Stimulated activated CD4-positive, alpha-beta T cell treated with anti-CD3 and anti-CD28 coated beads, Interleukin-4, amount 100 ng/mL, for 48 hours (primary cell): ENCODE measurements at places on chromosomes 16 and 17.

GRCh38 chr16:50842589-50842988 lies 100.7 kb downstream of the CYLD start:
- DNase-seq = peak; percentile 25

DNA sequence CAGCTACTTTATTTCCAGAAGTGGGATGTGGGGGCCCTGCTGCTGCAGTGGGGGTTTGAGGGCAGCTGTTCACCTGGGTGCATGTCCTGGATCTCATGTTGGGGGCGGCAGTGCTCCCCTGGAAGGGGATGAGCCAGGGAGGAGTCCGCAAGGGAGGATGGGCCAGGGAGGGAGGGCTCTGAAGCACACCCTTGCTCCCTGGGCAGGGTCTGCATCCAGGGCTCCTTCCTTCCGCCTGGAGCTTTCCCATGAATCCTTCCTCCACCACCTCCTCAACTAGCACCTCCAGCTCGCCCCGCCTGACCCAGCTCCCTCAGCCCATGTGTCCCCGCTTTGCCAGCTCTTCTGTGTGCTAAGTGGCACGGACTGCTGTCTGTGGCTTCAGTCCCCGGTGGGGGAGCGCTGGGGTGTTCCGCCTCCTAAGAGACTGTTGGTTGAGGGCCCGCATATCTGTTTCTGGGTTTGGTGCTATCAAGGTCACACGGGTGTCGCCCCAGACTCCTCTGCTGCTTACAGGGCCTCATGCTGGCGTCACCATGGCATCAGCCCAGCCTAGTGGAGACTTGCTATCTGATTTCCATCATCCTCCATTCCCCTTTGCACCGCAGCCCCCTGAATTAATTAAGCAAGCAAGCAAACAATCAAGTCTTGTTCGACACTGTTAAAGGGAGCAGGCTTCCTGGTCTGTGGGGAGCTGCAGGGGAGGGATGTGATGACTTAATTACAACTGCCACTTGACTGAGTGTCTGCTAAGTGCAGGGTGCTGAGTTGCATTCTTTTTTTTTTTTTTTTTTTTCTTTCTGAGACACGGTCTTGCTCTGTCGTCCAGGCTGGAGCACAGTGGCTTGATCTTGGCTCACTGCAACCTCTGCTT lies 71.8 kb downstream of the PRKCA start:
- no peak for DNase-seq

- DNase-seq = no peak
Measured at GRCh38 chr16:84513123-84513522, 8.7 kb upstream of the MEAK7 start.

DNA sequence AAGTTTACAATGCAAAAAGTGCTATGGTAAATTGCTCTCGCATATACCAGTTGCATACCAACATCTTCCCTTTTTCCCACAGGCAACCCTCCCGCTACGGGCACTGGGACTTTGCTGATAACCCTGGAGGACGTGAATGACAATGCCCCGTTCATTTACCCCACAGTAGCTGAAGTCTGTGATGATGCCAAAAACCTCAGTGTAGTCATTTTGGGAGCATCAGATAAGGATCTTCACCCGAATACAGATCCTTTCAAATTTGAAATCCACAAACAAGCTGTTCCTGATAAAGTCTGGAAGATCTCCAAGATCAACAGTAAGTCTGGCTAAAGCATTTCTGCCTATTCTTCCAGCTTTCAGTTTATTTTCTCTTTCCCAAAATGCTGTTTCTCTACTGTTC lies 27.9 kb upstream of the HSBP1 start:
- DNase-seq = no peak

GRCh38 chr16:19898166-19898565 lies 13.5 kb upstream of the GPRC5B start:
- no peak for DNase-seq

DNA sequence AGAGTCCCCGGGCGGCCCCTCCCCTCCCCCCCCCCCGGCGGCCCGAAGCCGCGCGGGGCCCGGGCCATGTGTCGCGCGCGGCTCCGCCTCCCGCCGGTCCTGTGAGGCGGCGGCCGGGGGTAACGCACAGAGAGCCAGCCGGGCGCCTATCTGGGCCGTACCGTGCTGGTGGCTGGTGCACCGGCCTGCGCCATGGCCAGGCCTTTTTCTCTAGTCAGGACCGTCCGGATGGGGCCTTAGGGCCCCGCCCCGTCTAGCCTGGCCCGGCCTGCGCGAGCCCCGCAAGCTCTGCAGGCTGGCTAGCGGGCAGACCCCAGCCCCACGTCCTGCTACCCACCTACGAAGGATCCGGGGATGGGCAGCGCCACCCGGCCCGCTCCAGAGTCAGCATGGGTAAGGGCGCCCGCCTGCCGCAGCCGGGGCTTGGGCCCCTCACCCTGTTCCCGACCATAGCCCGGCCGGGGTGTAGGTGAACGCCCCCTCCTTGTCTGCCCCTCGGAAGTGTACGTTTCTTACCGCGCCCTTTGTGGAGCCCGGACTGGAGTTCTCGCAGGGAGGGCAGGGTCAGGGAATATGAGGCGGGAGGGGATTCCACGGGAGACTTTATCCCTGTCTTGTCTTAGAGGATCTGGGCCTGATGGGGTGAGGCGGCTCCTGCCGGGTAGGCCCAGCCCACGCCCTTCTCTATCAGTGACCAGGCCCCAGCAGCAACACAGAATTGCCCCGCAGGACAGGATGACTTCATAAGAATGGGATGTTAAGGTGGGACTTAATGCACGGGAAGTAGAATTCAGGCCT lies at the start of gene CENPT:
Gene CENPT, minus strand, starts transcription at position 630 of the 798 bp plus-strand sequence. CDS start 13,834 bp downstream, outside the sequence.
- DNase-seq = no peak

GRCh38 chr16:5526826-5527225 lies 429.2 kb upstream of the EEF2KMT start:
- no peak for DNase-seq

GRCh38 chr17:8190506-8190905 lies 526 bp upstream of the BORCS6 start:
- no peak for DNase-seq

DNA sequence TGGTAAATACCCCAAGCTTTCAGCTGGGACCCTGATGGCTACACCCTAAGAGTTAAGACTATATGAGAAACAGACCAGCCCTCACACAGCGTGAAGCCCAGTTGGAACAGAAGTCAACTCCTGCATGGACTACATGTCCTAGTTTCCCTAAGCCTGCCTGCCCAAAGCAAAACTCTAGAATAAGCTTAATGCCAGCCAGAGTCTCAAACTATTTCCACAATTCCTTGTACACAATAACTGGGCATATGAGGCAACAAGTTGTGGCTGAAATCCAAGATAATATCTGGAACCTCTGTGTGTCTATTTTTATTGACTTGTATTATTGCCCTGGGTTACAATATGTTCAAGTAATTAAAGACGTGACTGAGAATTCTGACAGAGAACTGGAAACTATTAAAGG lies 19.4 kb downstream of the MYH10 start:
- DNase-seq = no peak

DNA sequence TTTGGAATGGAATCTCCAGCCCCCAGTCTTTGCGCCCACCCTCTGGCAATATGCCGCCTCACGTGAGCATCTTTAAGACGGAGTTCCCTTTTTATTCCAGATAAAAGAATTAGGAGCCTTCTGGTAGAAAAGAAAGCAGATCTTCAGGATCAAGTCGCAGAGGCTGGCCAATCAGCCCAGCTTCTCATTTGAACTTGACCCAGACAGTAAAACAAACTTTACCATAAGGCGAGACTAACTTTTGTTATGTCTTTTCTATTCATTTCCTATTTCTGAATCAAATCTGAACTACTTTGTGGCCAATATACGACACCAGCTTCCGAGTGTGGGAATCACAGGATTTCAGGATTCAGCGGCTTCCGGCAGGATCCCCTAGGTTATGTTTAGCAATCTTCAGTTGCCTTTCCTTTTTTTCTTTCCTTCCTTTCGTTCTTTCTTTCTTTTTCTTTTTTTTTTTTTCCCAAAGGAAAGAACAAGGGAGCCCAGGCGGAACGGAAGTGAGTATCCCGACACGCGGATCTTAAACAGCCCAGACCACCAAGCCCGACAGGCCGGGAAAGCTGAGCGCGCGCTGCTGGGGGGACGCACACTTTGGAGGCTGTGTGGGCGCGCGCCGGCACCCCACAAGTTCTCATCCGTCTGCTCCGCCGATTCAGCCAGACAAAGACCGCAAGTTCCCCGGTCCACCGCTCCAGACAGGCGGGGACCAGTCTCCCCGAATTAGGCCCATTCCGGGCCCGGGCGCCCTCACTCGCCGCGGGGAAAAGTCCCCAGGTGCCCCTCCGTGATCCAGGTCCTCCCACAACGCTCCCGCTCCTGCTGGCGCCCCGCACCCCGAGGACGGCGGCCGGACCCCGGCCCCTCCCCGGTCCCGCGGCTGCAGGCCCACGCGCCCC lies 633 bp downstream of the TBC1D16 start:
- peak; percentile 14 for DNase-seq

- no peak for DNase-seq
Measured at GRCh38 chr17:65389426-65389825, 172.0 kb downstream of the AXIN2 start.

GRCh38 chr17:69729944-69730343 lies 315.4 kb downstream of the MAP2K6 start:
- DNase-seq = no peak

DNA sequence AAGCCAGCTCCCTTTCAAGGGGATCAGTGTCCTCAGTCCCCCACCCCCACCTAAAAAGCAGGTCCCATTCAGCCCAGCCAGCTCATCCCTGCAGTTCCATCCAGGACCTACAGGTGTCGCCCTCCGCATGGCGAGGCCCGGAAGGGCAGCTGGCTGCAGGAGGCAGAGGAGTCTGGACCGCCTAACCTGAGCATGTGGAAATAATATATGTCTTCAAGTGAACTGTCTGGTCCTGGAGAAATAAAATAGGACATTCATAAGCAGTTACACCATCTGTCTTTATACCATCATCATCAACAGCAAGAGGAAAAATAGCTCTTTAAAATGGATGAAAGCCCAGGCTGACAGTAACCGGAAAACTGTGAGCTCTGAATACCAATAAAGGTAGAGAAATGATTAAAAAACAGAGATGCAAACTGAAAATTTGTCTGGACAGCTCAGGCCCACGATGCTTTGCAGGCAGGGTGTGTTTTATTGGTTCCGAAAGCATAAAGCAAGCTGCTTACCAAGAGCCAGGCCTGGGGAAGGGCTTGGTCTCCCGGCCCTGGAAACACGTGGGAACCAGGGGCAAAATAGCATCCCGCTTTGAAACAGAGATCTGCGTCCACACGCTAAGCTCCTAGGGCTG lies 215.2 kb downstream of the ZFHX3 start:
- DNase-seq = peak; percentile 72

GRCh38 chr16:23700093-23700492 lies 12.9 kb downstream of the ERN2 start:
- DNase-seq = no peak
